ENCODE measurements at places on chromosomes 3 and 15.

GRCh38 chr15:59622289-59622688, 10.7 kb downstream of the GCNT3 start:
- no peak for DNase-seq

GRCh38 chr3:37970802-37971201, 19.8 kb upstream of the VILL start:
- no peak for DNase-seq

DNA sequence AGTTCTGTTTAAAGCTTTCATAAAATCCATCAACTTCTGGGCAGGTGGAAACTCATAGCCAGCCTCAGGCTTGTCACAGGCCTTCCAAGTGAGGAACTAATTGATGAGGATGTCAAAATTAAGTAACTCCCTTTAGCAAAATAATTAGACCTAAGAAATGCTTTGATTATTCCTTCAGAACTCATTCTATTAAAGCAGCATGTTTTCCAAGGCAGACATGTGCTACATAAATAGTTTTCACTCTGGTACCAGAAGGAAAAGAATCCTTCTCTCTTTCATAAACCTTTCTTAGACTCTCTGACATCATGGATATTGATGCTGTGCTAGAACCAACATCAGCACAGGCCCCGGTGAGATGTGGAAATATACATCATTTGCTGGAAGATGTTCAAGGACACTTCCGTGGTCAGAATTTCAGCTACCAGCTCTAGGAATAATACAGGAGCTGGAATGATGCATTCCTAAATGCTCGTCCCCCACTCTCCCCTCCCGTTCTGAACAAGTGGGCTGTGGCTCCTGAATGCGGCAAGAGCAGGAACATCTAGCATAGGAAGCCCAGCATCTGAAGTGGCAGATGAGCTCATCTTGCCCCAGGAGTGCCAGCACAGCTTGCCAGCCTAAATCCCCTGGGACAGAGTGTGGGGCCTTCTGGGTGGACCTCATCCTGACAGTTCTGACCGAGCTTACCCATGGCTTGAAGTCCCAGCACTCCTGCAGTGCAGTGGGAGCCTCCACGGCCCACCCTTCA, 82.4 kb downstream of the WWTR1 start:
- peak; percentile 65 for DNase-seq

- DNase-seq: no peak
Observed at GRCh38 chr3:150599611-150600297, 3.4 kb upstream of the SELENOT start.

DNA sequence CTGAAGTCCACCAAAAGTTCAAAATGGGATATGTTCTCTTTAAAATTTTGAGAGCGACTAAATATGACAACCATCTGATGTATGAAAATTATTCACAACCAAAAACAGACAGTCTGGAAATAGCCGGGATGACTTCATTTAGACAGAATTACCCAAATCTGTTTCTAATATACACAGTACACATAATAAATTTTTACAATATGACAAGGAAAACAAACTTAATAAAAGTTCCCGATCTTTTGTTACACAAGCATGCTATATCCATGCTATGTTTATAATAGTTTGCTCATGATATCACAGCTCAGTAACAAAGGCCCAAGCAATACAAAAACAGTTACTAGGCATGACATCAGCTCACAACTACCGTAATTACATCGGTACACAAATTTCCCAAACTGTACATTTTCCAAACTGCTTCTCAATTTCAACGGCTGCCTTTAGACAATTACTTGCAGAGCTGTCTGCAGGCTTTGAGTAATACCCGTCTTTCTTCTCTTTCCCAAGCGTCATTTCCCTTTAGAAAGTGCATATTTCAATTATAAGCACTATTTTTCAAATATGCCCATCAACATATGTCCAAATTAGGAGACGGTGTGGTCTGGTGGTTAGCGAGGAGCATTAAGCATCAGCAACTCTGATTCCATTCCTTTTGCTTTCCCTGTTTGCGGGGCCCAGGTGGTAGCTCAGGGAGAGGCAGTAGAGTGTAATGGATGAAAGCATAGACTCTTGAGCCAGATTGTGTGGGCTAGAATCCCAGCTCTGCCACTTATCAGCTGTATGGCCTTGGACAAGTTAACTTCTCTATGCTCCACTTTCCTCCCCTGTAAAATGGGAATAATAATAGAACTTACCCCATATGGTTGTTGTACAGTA, 481.2 kb downstream of the FOXP1 start:
- no peak for DNase-seq

- no peak for DNase-seq
Observed at GRCh38 chr3:83513677-83514076, 1445.1 kb upstream of the CADM2 start.

DNA sequence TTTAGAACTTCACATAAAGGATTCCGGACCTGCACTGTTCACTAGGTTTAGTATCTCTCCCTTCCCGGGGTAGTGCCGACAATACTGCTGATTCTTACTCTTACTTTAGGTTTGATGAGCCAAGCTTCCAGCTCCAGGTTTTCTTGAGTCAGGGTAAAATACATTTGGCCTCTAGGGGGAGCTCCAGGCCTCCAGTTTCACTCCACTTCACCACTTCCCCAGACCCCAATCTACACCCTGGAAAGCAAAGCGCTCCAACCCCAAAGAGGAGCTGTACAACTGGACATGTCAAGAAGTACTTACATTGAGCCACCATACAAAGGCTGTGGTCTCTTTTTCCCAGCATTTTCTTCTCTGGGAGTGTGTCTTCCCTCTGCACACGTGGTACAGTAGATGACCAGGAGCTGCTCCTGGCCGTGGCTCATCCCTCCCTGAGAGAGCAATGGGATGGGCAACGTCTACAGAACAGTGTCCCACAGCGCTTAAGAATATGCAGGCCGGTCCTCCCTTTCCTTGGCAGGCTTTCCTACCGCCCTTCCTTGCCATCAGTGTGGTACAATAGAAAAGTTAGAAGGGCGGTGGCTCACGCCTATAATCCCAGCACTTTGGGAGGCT, 93.9 kb upstream of the CCDC80 start:
- DNase-seq: peak; percentile 23

GRCh38 chr3:4351164-4351855, 48.1 kb downstream of the SETMAR start:
- DNase-seq: no peak

DNA sequence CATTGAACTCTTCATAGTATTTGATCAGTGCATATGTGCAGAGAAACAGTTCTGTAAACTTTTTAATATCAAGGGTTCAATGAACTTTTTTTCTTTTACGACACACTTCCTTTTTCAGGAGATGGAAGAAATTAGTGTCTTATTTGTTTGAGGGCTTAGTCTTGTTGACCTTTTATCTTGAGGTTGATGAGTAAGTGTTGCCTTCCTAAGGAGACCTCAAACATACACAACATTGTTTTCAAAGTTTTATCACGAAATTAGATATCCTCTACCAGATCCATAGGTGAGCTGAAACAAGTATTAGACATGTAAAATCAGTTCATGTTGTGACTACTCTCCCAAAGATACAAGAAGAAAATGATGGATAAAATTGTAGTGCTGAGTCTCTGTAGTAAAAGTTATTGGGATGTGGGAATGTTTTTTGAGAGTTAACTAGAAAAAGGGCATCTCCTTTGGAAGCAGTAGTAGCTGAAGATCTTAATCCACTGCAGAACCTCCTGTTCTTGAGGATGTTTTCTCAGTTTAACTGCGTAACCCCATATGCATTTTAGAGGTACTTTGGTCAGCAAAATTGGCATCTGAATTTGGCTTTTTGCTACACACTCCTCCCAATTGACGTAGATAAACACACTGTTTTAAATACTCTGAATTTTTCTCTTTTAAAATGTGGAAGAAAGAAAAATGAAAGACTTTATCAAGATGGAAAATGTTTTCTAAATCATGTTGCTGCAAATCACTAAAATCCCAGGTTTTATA, 116.8 kb downstream of the GALK2 start:
- no peak for DNase-seq

Data from DMS 273 treated with DMSO at 0.1 percent for 48 hours (cell line).